ENCODE measurements at places on chromosomes 7 and 10.

DNA sequence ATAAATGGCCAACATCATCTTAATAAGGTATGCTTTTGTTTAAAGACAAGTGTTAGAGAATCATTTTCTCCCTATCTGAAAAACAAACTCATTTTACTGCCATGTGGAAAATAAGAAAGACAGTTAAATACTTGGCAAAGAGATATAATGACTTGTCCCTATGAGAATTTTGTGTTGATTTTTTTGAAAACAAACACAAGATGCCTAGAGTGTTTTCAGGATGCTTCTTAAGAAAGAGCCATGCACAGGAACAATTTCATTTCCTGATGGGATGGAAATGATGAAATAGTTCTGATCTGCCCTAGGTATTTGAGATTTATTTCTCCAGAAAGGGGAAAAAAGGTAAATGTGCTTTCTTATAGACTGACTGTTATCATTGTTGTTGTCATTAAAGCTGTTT lies 237.5 kb upstream of the GNAI1 start:
- DNase-seq, result no peak

- no peak for DNase-seq
Measured at GRCh38 chr10:75233444-75234016, 2.2 kb downstream of the COMTD1 start.

- DNase-seq, result no peak
Measured at GRCh38 chr10:60534761-60535389, 145.2 kb upstream of the ANK3 start.

GRCh38 chr10:131938681-131939080 lies 37.9 kb downstream of the PPP2R2D start:
- DNase-seq, result no peak

DNA sequence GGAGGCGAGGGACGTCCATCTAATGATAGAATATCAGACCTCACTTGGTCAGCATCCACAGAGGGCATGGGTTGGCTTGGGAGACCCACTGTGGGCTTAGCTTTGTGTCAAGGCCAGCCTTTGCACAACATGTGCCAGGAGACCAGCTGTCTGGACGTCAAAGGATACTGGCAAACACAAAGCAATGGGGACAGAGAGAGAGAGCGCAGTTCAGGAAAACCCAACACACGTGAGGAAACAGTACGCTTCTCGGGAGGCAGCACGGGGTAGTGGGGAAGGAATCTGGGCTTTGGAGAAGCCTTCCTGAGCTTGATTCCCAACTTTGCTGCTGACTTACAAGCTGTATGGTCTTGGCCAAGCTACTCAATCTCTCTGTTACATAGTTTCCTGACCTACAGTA lies 14.7 kb downstream of the PRLHR start:
- no peak for DNase-seq

GRCh38 chr10:109934958-109935793 lies 11.9 kb upstream of the XPNPEP1 start:
- DNase-seq, result no peak

DNA sequence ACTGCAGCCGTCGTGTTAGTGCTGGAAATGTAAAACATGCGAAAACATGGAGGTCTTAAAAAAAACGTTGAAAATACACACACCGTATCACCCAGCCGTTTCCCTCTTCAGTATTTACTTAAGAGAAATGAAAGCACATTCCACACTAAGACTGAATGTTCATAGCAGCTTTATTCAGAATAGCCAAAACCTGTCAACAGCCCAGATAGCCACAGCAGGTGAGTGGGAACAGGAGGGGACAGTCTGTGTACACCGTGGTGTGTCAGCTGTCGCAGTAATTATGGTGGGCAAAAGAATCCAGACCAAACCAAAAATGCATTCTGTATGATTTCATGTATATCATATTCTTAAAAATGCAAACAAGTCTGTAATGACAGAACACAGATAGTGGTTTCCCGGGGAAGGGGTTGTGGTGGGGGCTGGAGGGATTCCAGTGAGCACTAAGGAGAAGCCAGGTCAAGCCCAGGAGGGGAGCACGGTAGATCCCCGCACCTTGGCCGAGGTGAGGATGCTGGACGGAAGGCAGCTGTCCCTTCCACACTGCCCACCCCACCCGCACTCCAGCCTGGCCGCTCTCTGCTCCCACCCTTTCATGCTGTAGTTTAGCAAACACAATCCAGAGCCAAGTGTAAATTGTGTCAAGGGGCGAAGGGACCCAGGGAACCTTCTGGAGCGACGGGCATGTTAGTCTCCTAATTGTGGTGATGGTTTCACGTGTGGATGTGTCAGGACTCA lies 123.6 kb downstream of the NKX6-2 start:
- DNase-seq, result no peak

DNA sequence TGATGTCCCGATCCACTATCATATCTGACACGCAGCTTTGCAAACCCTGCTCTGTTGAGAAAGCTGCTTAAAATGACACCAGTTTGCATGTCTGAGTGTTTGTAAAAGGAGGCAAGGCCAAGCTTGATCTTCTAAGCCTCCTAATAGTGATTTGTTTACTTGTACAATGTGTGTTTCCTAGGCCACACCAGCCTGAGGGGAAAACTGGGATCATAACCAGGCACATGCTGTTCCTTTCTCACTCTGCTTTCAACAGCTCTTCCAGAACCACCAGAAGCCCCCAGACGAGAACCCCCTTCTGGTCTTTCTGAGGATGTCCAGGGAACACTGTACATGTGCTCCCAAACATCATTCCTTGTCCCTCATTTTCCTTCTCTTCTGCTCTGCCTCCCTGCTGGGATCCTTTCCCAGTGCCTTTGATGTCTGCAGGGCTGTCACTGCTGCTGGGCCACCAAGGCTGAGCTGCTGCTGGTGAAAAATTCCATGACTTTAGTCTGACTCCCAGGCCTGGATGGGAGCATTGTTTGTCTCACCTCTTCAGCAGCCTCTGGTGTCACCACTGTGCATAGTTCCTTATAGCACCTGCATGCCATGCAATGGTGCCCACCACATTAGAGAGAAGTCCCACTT lies 4.0 kb upstream of the LGI1 start:
- DNase-seq, result no peak

GRCh38 chr7:47454069-47454973 lies 127.6 kb downstream of the TNS3 start:
- no peak for DNase-seq

DNA sequence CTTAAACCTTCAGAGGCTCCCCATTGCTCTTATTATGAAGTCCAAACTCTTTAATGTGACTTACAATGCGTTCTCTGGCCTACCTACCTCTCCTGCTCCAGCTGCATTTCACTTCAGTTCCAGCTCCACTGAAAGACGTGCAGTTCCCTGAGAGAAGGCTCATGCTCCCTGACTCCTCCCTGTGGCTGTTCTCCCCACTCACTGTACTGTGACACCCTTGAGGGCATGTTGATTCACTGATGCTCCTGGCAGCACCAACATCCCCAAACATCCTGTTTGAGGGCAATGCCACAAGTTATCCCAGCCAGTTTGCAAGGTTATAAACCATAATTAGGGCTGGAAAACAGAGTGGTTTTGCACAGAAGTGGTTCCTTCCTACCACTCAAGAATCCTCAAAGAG lies 111.2 kb downstream of the LSM5 start:
- no peak for DNase-seq

GRCh38 chr7:2856388-2857169 lies 12.5 kb upstream of the GNA12 start:
- no peak for DNase-seq

GRCh38 chr10:129027906-129028305 lies 439.1 kb upstream of the MGMT start:
- no peak for DNase-seq

DNA sequence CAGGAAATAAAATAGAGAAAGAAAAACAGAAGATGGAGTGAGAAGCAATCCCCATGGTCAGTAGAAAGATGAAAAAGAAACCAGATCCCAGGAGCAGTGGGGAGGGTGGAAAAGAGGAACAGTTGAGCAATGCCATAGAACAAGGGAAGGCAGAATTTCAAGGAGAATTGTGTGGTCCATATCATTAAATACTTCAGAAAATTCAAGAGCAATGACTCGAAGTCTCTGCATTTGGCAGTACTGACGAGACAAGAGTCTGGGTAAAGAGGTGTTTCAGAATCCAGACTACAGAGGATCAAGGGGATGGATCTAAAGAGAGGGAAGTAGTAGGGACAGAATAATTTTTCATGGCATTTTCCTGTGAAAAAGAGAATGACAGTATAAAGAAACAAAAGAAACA lies 512.6 kb downstream of the PHTF2 start:
- no peak for DNase-seq

DNA sequence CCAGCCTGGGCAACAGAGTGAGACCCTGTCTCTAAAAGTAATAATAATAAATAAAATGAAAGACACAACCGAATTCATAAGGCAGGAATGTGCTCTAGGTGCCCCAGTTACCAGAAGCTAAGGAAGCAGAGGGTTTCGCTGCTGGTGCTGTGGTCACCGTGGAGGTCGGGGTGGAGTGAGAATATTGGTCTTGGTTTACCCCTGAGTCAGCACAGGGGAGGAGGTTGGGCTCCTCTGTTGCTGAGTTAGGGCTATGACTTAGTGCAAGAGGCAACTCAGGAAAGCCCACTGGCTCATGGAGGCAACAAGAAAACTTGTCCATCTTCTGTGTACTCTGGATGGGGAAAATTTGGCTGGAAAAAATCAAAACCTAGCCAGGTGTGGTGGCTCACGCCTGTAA lies 117.1 kb downstream of the MYL10 start:
- no peak for DNase-seq

DNA sequence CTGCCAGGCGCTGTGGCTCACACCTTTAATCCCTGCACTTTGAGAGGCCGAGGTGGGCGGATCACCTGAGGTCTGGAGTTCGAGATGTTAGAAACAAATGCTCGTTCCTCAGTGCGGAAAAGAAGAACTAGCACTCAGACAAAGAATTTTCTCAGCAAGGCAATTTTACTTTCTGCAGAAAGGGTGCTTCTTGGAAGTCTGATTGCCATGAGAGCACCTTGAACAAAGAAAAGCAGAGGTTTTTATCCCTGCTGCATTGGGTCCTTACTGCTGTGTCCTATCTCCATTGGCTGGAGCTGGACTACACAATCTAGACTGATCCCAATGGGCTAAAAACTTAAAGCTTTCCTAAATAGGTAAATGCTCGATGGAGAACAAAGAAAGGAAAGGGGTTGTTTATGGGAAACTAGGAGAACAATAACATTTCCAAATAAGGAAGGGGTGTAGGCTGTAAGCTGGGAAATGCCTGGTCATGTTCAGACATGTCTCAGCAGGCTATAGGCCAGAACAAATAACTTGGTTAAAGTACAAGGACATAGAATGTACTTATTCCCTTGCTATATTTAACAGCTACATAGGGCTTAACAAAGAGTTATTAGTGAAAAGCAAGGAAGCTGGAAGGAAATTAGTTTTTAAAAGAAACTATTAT lies 26.1 kb upstream of the ACTR3B start:
- no peak for DNase-seq

DNA sequence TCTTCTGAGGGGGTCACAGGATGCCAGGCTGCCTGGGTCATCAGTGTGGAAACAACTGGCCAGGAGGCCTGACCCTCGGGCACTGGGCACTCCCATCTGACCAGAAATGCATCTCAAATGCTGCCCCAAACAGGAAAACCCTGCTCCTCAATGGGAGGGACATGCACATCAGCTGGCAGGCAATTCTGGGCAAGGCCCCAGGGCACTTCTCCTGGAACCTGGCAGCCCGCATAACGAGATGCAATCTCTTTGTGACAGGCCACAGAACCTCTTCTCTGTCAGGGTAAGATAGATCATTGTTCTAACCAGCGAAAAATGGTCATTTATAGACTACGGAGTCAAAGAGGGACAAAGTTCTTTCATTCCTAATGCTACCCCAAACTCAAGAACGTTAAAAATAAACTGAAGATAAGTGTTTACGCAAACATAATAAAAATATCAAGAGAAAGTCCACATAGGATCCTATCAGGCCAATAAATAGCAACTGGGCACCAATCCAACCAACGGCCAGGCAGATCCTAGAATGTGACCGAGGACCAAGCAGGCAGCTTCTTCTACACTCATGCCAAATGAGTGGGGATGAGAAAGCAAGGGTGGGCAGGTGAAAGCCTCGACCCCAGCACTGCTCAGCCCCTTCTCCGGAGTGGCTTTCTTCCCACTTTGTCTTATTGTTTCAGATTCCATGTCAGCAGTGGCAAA lies 212.3 kb downstream of the TCERG1L start:
- no peak for DNase-seq

DNA sequence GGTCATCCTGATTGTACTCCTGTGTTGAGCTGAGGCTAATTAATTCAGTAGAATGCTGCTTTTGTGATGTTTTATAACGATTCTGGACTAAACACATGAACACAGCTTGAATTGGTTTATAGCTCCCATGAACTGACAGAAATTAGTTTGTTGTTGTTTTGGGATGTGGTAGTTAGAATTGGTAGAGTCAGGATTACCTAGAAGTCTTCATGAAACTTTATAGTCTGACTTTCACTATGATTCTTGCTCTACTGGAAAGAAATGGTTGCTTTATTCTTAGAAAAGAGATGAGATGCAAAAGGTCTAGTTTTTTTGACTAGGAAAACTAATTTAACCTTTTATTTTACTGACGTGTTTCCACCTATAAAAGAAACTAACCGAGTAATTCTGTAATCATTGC lies 23.4 kb upstream of the TRUB1 start:
- DNase-seq, result no peak

GRCh38 chr10:127280446-127280845 lies 84.1 kb upstream of the INSYN2A start:
- no peak for DNase-seq

GRCh38 chr7:33157781-33158180 lies 28.4 kb downstream of the BBS9 start:
- no peak for DNase-seq

- DNase-seq, result no peak
Measured at GRCh38 chr7:3191548-3191947, 109.5 kb upstream of the SDK1 start.

DNA sequence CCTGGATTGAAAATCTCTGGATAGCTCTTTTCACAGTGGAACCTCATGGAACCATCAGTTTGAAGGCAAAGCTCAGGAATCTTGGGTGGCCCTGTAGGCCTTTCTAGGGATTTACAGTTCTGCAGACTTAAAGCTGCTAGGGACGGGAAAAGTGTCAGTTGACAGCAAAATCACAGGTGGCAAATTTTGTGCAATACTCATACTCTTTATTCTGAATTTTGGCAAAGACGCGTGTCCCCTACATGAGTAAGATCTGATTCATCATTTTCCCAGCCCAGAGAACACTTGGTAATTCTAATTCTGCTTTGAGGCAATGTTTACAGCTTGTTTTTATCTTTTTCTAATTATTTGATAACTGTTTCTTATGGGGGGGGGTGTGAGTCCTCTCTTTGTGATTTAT lies 3.6 kb downstream of the LRRC17 start:
- no peak for DNase-seq

- DNase-seq, result no peak
Measured at GRCh38 chr10:26746061-26746460, 48.6 kb downstream of the PDSS1 start.

DNA sequence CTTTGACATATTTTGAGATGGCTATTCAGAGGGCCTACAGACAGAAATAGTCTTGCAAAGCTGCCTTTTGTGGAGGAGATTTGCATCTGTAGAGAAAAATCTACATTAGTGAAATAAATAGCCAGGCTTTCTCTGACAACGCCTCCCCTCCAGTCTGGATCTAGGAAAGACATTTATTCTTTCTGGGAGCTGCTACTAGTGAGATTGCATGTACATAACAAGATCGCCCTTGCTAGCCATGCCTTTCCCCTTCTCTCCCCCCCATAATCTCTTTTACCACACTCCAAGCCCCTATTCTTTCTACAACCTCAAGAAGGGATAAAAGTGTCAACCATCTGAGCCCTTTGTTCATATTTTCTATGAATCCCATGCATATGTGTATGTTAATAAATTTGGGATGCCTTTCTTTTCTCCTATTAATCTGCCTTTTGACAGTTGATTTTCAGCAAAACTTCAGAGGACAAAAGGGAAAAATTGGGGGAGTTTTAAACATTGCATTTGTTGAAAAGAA lies 194.2 kb downstream of the SNX13 start:
- DNase-seq, result no peak
